ENCODE measurements at places on chromosomes 11 and 22.
A peak's percentile ranks its signal among the peaks of the same experiment; 100 is the strongest.

- no peak for DNase-seq
These were observed 480 bp downstream of the PLEKHA7 start for GRCh38 chr11:17013548-17014320.

- no peak for DNase-seq
These were observed 38.6 kb downstream of the IGF2 start for GRCh38 chr11:2100361-2101170.

GRCh38 chr22:44448271-44448830, 49.7 kb downstream of the RTL6 start:
- DNase-seq = peak; percentile 22

- no peak for DNase-seq
These were observed 253.6 kb upstream of the ANO3 start for GRCh38 chr11:26078231-26078821.

DNA sequence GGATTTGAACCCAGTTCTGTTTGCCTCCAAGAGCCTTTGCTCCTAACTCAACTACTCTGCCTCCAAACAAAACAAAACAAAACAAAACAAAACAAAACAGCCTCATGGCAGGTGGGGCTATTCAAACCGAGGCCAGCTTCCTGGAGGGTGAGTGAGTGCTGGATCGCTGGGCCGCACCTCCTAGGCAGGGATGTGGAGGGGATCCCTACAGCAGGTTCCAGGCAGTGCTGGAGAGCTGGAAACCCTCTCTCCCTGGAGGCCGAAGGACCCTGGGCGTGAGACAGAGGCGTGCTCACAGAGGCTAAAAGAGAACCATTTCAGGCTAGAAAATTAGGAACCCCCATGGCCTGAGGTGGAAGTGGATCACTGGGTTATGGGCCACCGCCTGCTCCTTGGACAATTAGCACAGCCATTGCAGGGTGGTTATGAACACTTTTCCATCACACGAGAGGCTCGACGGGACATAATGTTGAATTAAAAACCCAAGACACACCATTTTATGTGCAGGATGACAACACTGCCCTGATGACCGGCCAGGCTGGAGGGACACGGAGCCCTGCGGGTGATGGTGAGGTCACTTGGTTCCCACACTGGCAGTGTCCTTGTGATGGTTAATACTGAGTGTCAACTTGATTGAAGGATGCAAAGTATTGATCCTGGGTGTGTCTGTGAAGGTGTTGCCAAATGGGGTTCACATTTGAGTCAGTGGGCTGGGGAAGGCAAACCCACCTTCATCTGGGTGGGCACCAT, 35.2 kb downstream of the SHISAL1 start:
- DNase-seq = no peak

Data from epithelial cell of prostate (primary cell).